ENCODE measurements at places on chromosomes 1 and 21. TPM values are rescaled to one million over a fixed set of nuclear protein-coding genes. Genes with fewer than 3 reads are reported as not detected.
A peak's percentile ranks its signal among the peaks of the same experiment; 100 is the strongest.

GRCh38 chr1:110672753-110673108, 2.0 kb downstream of the KCNA3 start:
- no peak overlapping the region for H3K27ac ChIP-seq
- H3K27me3 ChIP-seq, result peaks cover 85% of the 10 kb centered on the region
- H3K36me3 ChIP-seq, result no peaks in the 10 kb centered on the region
- H3K4me3 ChIP-seq, result peak overlapping the region; percentile 61

GRCh38 chr1:240496941-240497340, 115.0 kb downstream of the GREM2 start:
- DNase-seq, result no peak
- H3K36me3 ChIP-seq, result no peaks in the 10 kb centered on the region
- H3K4me3 ChIP-seq, result no peak overlapping the region
- H3K27ac ChIP-seq, result no peak overlapping the region
- peaks cover 6% of the 10 kb centered on the region for H3K4me1 ChIP-seq

- no peak overlapping the region for H3K4me3 ChIP-seq
- no peaks in the 10 kb centered on the region for H3K27me3 ChIP-seq
- peaks cover 13% of the 10 kb centered on the region for H3K4me1 ChIP-seq
- H3K36me3 ChIP-seq, result no peaks in the 10 kb centered on the region
- no peak for DNase-seq
Measured at GRCh38 chr1:199855580-199855979, 171.9 kb upstream of the NR5A2 start.

DNA sequence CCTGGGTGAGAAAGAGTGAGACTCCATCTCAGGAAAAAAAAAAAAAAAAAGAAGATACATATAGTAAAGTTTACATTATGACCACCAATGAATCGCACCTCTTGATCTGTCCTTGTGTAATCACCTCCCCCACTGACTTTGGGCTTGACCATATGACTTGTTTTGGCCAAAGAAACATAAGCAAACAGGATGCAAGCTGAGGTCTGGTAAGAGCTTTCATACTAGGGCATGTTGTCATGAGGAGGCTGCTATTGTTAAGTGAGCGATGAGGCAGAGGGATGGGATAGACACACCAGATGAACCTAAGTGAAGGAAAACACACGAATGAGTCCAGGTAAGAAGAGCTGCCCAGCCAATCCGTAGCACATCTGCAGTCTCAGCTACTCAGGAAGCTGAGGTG, 10.7 kb downstream of the ENAH start:
- DNase-seq, result no peak
- H3K4me3 ChIP-seq, result no peak overlapping the region
- no peaks in the 10 kb centered on the region for H3K27me3 ChIP-seq
- H3K27ac ChIP-seq, result no peak overlapping the region

GRCh38 chr1:74363220-74363619, 128.0 kb downstream of the TNNI3K start:
- H3K27ac ChIP-seq, result no peak overlapping the region
- H3K27me3 ChIP-seq, result no peaks in the 10 kb centered on the region
- no peaks in the 10 kb centered on the region for H3K36me3 ChIP-seq
- H3K4me3 ChIP-seq, result no peak overlapping the region

DNA sequence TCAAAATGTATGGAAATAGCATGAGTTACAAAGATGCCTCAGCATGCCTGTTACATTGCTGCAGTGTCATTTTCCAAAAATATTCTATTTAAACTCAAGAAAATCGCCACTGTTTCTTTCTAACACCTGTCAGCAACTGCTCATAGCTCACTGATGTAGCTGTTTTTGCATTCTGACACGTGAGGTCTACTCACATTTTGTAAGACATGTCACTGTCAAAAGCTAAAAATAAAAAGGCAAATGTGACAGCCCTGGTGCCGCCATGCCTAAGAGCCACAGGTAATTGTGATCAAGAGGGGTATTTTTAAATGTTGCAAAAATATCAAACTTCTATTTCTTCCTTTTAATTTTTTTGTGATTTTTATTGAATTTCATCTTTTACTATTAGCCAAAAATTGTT, 556.2 kb upstream of the TMPRSS15 start:
- H3K4me3 ChIP-seq, result no peak overlapping the region
- DNase-seq, result no peak
- no peaks in the 10 kb centered on the region for H3K27me3 ChIP-seq
- peaks cover 11% of the 10 kb centered on the region for H3K4me1 ChIP-seq
- H3K27ac ChIP-seq, result peak overlapping the region; percentile 21

GRCh38 chr1:40143891-40144575, 17.2 kb upstream of the RLF start:
- H3K27me3 ChIP-seq, result peaks cover 47% of the 10 kb centered on the region
- H3K27ac ChIP-seq, result peak overlapping the region; percentile 86
- no peaks in the 10 kb centered on the region for H3K36me3 ChIP-seq
- no peak overlapping the region for H3K4me3 ChIP-seq
- H3K4me1 ChIP-seq, result peaks cover 26% of the 10 kb centered on the region

DNA sequence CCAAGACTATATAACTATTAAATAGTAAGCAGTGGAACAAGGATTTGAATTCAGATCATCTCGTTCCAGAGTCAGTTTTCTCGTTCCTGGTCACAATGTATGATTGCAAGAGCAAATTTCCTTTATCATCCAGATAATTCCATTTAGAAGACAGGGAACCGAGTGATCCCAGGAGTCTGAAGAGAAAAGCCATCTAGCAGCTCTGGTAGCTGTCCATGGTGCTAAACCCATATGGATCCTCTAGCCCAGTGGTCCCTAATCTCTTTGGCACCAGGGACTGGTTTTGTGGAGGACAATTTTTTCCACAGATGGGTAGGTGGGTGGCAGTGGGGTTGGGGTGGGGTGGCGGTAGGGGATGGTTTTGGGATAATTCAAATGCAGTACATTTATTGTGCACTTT, 229.4 kb downstream of the PTPRU start:
- no peak overlapping the region for H3K27ac ChIP-seq
- no peaks in the 10 kb centered on the region for H3K36me3 ChIP-seq
- no peaks in the 10 kb centered on the region for H3K4me1 ChIP-seq
- no peak overlapping the region for H3K4me3 ChIP-seq
- H3K27me3 ChIP-seq, result peaks cover 17% of the 10 kb centered on the region
- DNase-seq, result no peak

DNA sequence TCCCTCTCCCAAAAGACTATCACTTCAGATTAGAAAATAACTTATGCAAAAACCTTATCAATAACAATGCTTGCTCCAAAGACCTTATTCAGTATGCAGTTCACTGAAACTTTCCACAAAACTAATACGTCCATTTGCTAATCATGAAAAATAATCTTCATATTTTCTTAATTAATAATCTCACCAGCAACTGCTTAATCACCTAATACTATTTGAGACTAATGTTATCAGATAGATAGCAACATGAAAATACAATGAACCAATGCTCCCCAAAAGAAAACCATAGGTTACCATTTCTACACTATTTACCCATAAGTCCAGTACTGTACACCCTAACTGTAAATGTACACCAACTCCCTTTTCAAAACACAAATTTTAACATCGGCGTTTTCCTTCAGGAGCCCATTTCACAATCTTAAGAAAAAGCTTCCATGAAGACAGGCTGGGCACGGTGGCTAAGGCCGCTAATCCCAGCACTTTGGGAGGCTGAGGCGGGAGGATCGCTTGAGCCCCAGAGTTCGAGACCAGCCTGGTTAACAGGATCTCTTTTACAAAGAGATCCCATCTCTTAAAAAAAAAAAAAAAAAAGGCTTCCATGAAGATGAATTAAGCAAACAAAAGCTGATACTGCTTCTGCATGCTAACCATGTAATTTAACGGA, 1.7 kb downstream of the GNB1 start:
- H3K27ac ChIP-seq, result peak overlapping the region; percentile 79
- no peaks in the 10 kb centered on the region for H3K36me3 ChIP-seq
- H3K4me3 ChIP-seq, result peak overlapping the region; percentile 82
- no peaks in the 10 kb centered on the region for H3K27me3 ChIP-seq

DNA sequence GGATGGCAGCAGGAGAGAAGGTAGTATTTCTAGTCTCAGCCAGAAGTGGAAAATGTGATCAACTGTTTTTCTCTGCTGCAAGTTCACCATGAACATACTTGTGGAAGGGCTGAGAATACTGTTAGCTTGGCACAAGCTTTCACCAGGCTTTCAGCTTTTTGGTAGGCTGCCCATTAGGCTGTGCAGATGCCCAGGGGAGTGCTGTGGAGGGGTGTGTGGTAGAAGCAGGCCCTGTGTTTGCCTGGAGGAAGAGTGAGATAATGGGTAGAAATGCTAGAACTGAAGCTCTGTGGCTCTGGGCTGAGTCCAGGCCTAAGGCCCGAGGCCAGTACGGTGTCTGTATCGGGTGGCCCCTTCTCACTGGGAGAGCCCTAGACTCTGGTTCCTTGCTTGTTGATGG, 9.8 kb downstream of the DNAJC6 start:
- no peak overlapping the region for H3K4me3 ChIP-seq
- no peak overlapping the region for H3K27ac ChIP-seq
- peaks cover 13% of the 10 kb centered on the region for H3K36me3 ChIP-seq

- no peak overlapping the region for H3K4me3 ChIP-seq
- no peaks in the 10 kb centered on the region for H3K36me3 ChIP-seq
- no peak overlapping the region for H3K27ac ChIP-seq
- no peak for DNase-seq
Measured at GRCh38 chr1:208413006-208413405, 168.8 kb upstream of the PLXNA2 start.

DNA sequence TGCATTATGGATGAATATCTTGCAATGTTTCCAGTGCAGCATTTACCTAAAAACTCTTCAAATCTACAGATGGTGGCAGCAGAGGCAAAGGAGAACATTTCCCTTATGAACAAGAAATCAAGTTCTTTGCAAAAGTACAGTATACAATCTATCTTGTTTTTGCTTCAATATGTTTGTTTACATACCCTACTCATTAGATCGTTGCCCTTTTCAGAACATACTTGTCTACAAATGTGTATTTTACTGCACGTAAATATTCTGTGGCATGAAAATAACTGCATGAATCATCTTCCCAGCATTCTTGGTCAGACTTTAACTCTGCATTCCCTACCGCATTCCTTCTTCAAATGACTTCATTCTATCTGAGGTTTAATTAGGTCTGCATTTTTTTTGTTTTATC, 212.7 kb downstream of the ZP4 start:
- no peak overlapping the region for H3K27ac ChIP-seq
- H3K4me1 ChIP-seq, result peaks cover 21% of the 10 kb centered on the region
- peak overlapping the region; percentile 1 for H3K4me3 ChIP-seq
- no peaks in the 10 kb centered on the region for H3K36me3 ChIP-seq
- H3K27me3 ChIP-seq, result no peaks in the 10 kb centered on the region

- no peak overlapping the region for H3K27ac ChIP-seq
- H3K4me1 ChIP-seq, result peaks cover 34% of the 10 kb centered on the region
- H3K27me3 ChIP-seq, result no peaks in the 10 kb centered on the region
- H3K4me3 ChIP-seq, result no peak overlapping the region
Measured at GRCh38 chr1:166703726-166704462, 135.4 kb upstream of the POGK start.

DNA sequence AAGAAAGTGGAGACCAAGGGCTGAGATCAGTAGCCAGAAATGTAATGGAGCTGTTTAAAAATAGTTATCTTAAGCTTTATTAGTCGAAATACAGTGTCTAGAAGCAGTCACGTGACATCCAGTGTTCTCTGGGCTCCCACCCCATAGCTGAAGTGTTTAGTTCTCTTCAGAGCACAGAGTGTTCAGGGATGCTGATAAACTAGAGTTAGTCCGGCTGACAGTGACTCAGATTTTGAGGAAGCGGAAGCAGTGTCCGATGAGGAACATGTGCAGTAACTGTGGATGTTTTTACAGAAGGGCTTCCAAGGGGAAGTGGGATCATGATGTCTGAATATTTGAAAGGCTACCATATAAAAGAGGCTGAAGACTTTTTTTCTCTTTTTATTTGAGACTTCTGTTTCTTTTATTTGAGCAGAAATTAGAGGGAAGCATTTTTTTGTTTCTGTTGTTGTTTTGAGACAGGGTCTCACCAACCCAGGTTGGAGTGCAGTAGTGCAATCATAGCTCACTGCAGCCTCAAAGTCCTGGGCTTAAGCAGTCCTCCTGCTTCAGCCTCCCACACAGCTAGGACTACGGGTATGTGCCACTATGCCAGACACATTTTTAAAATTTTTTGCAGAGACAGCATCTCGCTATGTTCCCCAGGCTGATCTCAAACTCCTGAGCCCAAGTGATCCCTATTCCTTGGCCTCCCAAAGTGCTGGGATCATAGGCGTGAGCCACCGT, 124.2 kb downstream of the GALNT2 start:
- H3K27ac ChIP-seq, result no peak overlapping the region
- H3K4me1 ChIP-seq, result peaks cover 20% of the 10 kb centered on the region
- no peak for DNase-seq

DNA sequence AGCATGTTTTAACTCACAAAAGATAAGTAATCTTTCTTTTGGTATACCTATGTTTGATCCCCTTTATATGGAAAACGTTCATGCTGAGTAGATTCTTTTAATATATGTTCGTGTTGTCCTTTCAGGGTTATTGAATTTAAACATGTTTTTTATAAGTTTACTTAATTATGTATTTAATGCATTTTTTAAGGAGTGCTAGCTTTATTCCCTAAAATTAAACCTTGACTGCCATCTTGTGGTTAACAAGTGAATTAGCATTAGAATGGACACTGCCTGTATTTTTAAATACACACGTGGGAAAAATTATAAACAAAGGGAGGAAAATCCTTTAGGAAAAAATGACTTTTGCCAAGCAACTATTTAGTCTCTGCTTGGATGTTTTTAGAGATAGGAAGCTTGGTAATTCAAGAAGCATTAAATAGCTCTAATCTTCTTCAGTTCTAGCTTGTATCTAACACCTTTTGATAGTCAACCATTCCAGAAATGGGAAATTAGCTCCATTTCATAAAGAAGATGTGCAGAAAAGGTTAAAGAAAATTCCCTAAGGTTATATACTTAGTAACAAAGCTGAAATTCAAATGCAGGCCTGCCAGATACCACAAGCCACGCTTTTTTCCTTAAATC, 43.0 kb downstream of the UBE2U start:
- H3K27me3 ChIP-seq, result no peaks in the 10 kb centered on the region
- peaks cover 49% of the 10 kb centered on the region for H3K4me1 ChIP-seq
- peak overlapping the region; percentile 39 for H3K27ac ChIP-seq
- H3K4me3 ChIP-seq, result no peak overlapping the region
- DNase-seq, result no peak
- no peaks in the 10 kb centered on the region for H3K36me3 ChIP-seq

DNA sequence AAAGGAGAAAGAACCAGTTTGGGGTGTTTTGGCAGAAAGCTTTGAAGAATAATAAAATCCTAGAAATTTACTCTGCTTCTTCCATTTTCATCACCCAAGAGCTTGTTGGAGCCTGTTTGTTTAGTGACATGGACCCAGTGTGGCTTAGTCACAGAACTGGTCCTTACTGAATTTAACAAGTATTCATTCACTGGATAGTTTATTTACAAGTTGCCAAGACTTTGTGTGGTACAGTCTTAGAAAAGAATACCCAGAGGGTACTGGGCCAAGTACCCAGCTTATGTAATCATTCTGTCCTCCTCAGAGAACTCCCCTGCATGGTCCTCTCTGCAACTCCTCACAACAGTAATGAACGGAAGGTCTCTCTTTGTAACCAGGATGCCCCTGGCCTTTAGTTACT, 16.4 kb downstream of the RAB4A start:
- H3K27ac ChIP-seq, result peak overlapping the region; percentile 26
- DNase-seq, result no peak
- H3K27me3 ChIP-seq, result no peaks in the 10 kb centered on the region
- peaks cover 5% of the 10 kb centered on the region for H3K4me1 ChIP-seq
- no peak overlapping the region for H3K4me3 ChIP-seq

The LCE5A gene
- total RNA-seq, result not detected

The KLHL17 gene
- total RNA-seq, result 44.7 TPM

The SH2D2A gene
- total RNA-seq, result 0.58 TPM

The ZNF683 gene
- not detected for total RNA-seq

The SPRR2A gene
- not detected for total RNA-seq

The CACNA1S gene
- 0.05 TPM for total RNA-seq

The GOLT1A gene
- total RNA-seq, result 3.6 TPM

All from mesothelial cell of epicardium (in vitro differentiated cells).